ENCODE measurements at places on chromosomes 1 and 21. TPM values are rescaled to one million over a fixed set of nuclear protein-coding genes. Genes with fewer than 3 reads are reported as not detected.

DNA sequence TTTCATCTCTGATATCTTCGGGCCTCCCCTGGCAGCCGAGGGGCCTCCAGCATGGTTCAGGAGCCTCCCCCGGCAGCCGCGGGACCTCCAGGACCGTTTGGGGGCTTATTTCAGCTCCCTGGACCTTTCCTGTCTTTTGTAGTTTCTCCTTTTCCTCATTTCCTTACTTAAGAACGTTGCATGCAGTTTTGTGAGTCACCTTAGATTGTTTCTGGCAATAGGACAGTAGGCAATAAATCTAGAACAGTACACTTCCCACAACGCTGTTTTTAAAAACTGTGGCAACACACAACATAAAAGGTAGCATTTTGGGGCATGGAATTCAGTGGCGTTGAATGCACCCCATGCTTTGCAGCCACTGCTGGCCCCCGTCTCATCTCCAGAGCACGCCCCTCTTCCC is 24.4 kb downstream of the FAAP20 start:
- no peak for DNase-seq

DNA sequence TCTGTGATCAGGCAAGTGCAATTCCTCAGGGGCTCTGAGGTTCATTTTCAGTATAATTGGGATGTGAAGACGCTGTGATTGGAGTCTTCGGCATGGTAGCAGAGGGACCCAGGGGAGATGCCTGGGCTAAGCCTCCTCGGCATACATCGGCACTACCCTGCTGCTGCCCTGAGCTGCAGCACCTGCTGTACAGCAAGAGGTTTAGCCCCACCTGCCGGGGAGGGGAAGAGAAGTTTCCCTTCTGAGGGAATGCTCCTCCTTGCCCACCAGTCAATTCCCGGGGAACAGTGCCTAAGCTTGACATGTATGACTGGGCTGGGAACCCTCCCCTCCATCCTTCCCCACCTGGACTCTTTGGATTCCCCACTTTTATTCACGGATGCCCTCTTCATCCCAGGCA is 24.9 kb downstream of the CNIH3 start:
- DNase-seq = no peak

DNA sequence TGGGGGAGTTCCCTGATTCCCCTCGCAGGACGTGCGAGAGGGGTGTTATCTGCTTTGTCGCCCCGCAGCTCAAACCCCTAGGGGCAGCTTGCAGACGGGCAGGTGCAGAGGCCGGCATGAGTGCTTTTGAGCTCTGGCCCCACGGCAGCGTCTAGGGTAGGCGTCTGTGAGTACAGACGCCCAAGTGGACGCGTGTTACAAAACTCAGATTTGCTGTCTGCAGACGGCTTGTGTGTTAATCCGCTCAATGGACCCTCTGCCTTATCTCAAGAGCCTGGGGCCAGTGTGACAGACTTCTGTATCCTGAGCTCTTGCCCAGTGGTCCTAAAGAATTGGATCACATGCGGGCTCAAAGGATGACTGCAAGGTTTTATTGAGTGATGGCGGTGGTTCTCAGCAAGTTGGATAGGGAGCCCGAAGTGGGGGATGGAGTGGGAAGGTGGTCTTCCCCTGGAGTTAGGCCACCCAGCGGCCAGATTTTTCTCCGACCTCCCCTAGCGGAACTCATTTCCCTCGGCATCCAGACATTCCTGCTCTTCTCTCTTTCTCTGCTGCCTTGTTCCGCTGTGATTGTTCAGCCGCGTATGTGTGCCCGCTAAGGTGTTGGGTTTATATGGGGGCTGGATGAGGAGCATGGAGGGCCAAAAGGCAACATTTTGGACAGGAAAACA is 9.4 kb downstream of the CFHR4 start:
- DNase-seq = no peak

- no peak for DNase-seq
Observed at GRCh38 chr1:214071469-214071868, 83.7 kb downstream of the PROX1 start.

- DNase-seq = no peak
Observed at GRCh38 chr1:8075511-8076051, 49.5 kb upstream of the ERRFI1 start.

DNA sequence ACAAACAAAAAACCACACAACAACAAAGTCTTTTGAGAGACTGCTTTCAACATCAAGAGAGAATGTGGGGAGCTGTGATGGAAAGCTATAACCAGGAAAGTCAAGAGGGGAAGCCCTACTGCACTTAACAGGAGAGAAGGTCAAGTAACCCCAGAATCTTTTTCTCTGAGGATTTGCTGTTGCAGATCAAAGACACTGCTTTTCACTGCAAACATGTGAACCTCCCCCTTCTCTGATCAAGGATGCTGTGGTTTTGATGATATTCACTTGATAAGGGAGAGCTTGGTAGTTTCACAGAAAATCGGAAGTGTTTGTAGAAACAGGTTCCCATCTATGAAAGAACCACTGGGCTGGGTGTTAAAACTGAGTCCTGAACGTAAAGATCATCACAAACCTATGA is 4.8 kb downstream of the ETV3 start:
- DNase-seq = no peak

- DNase-seq = no peak
Observed at GRCh38 chr1:42442662-42443061, 13.2 kb downstream of the ZMYND12 start.

DNA sequence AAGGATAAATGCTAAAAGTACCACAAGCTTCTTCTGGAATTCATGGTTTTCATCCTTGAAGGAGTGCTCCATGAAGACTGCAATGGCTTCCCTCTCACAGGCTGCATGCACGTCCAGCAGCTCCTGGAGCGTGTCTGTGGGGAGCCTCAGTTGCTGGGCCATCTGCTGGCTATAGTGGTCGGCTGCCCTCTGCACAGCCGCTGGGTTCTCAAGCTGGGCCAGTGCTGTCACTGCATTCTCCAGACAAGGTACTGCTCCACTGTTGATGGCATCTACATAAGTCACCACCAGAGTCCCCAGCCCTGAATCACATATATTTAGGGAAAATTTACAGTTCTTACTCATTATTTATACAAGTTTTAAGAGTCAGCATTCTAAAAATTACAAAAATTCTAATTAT is 8.7 kb downstream of the GBP4 start:
- DNase-seq = no peak

DNA sequence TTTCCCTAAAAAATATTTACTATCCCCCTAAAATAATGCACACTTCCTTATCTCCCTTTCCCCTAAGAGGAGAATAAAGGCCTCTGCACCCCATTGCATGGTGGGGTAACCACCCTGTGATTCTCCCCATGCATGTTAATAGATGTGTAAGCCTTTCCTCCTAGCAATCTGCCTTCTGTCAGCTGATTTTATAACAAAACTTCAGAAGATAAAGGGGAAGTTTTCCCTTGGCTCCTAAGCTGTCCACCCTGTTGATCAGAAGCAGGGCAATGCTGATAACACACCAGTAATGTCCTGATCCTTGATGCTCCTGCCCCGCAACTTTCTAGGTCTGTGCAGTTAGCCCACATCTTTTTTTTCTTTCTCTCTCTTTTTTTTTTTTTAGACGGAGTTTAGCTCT is 11.4 kb upstream of the RNF187 start:
- no peak for DNase-seq

FAM163A gene
- not detected for total RNA-seq

ALX3 gene
- total RNA-seq = not detected

TYW3 gene
- total RNA-seq = 23.4 TPM

NUP210L gene
- total RNA-seq = 0.05 TPM

MCL1 gene
- 96.4 TPM for total RNA-seq

MYOM3 gene
- total RNA-seq = 288 TPM

HAX1 gene
- 143 TPM for total RNA-seq

TFF3 gene
- total RNA-seq = 1.2 TPM
